ENCODE measurements at places on chromosomes 6 and 20. TPM values are rescaled to one million over a fixed set of nuclear protein-coding genes. Genes with fewer than 3 reads are reported as not detected.

DNA sequence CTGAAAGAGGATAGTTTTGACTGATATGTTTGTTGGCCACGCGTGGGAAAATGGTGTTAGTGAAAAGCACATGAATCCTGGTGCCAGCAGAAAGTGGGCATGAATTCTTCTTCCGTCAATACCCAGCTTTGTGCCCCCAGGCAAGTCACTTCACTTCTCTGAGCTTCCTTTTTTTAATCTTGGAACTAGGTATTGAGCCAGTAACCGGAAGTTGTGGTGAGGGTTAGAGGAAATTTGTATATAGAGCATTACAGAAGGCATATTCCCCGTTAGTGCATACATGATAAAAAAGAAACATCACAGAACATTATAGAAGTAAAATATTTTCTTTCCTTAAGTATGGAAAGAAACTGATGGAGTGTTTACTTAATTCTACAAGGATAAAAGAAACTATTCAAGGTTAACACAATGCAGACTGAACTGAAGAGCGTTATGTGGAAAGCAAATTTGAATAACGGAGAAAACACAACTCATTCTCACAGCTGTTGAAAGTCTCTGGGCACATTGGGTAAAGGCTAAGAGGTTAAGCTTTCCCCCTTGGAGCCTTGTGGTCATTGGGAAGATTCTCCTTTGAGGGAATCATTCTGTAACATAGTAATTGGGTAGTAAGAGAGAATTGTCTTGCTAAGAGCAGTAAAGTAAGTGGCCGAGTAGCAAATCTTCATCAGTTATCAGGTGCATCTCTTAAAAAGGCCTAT, 223.1 kb downstream of the BCAS1 start:
- no peak for DNase-seq

DNA sequence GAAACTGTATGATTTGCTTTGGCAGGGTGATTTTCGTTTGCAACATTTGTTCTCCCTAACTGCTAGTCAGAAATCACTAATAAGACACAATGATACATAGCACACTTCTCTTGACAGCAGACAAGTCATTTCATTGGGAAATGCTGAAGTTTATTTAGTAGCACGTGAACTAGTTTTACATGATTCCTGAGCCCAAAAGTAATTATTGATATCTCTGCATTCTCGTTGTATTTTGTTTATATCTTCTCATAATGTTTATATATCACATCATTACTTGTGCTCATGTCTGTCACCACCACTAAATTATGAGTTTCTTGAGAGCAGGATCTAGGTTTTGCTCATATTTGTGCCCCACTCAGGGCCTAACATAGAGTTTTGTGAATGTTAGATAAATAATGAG, 151.7 kb downstream of the KIF6 start:
- no peak for DNase-seq

DNA sequence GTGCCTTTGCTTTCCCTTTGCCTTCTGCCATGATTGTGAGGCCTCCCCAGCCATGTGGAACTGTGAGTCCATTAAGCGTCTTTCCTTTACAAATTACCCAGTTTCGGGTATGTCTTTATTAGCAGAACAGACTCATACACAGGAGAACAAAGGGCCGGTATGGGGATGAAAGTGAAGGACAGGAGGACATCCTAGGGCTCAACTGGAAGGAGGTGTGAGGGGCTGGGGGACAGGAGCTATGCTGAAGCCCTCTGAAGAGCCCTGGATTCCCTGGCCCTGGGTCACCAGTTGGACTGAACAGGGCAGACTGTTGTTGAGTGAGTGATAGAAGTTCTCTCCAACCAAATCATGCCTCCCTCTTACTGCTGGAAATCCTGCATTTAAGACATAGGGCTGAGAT, 105.8 kb downstream of the SCML4 start:
- no peak for DNase-seq

The TRIM15 gene
- 0.84 TPM for total RNA-seq

DNA sequence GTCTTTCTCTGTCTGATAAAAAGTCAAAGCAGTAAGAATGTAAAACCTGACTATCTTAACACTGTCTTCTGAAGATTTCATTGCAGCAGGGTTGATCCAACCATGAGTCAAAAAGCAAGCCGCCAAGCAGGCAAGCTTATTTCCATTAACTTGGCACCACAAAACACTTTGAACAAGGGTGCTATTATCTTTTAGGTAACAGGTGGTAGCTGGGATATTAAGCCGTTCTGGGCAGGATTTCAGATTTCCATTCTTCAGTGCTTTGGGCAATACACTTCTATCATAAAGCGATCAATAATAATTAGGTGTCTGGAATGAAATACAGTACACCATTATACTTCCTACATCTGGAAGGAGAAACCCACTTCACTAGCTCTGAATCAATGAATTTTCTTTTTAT, 181.9 kb downstream of the TBC1D7 start:
- DNase-seq, result no peak

- no peak for DNase-seq
Observed at GRCh38 chr6:1376653-1377052, 12.7 kb upstream of the FOXF2 start.

DNA sequence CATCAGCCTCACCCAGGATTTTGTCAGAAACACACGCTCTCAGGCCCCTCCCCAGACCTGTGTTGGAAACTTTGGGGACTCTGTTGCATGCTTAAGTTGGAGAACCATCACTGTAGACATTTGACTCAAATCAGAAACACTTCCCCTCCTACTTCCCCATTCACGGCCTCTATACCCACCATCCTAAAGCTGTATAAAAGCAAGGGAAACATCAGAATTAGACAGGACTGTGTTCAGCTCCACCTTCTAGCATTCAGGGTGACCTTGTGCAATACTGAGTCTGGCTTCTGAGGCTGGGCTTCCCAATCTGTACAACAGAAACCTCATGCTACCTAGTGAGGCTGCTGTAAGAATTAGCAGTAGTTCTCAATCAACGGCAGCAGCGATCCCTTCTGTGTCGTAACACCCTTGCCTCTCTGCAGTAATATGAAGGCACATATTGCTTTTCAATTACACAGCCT, 252.3 kb downstream of the LY86 start:
- DNase-seq, result no peak

GRCh38 chr6:40359808-40360207, 227.4 kb downstream of the LRFN2 start:
- DNase-seq, result no peak

DNA sequence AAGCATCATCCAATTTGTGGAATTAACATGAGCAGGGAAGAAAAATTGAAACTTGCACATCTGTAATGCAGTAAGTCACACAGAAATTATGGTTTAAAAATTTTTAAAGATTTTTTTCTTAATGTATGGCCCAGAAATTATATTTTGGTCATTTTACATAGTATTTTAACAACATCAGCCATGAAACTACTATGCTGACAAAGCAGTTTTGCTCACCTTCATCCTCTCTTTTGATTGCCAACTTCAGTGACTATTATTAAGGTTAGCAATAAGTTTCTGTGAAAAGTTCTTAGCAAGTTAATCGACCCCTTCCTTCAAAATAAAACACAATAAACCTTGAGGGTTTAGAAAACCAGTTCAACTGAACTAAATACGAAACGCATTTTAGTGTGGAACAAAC, 1347.0 kb downstream of the EPHA7 start:
- DNase-seq, result no peak

The ZNF165 gene
- total RNA-seq, result 6.1 TPM

DNA sequence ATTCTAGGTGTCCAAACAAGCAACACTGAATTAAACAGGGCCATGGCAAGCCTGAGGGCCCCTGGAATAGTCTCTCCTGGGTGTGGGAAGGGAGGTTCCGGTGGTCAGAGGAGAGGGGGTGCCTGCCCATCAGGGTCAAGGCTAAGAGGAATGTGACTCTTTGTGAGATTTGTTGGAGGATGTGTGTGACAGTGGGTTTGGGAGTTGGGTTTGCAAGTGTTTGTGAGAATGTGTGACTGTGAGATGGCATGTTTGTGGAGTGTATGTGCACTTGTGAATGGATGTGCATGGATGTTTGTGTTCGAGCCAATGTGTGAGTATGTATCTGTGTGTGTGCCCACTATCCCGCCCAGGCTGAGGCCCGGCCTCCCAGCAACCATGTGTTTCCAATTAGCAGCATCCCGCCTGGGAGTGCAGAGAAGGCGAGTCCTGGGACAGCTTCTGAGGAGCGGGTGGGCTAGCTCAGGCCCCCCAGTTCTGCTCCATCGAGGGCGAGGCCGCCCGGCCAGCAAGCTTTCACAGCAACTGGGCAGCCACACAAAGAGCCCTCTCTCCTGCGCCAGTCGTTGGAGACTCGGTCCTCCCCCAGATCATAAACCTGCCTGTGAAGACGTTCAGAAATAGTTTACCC, 12.6 kb downstream of the FOXC1 start:
- no peak for DNase-seq

GRCh38 chr6:138278326-138278725, 60.0 kb upstream of the PBOV1 start:
- no peak for DNase-seq

The SLC22A3 gene
- not detected for total RNA-seq

The MYB gene
- total RNA-seq, result 89.6 TPM

DNA sequence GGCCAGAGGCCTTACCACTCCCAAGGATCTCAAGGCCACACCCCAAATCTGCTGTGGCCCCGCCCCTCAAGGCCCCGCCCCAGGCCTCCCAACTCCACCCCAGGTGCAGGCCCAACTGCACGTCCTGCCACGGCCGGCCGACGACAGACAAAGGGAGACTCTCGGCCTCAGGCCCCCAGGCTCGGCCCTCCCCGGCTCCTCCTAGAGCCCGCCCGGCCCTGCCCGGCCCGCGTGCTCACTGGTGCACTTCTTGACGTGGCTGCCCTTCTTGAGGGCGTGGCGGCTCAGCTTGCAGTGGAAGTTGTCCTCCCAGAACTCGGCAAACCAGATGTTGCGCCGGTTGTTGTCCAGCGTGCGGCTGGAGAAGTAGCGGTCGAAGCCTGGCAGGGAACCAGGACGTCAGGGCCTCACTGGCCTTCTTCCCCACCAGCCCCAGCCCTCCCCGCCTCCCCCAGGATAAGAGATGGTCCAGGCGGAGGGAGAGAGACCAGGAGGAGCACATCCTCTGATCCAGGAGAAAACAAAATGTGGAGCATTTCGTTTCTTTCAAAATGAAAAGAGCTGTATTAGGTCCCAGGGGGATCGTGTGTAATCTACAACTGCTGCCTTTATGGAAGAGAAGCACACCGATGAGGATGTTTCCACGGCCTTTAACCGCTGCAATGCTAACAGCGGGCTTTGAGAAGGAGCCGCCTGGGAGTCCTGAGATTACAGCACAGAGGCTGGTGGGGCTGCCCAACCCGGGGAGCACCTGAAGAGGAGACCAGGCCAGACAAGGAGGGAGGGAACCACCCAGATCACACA, 89.4 kb downstream of the GRM4 start:
- no peak for DNase-seq

All from activated T-cell treated with anti-CD3 and anti-CD28 coated beads, Interleukin-2, amount 50 U/mL, for 72 hours (primary cell).